ENCODE measurements at places on chromosomes 2 and 18.

- DNase-seq = no peak
Observed at GRCh38 chr2:108637304-108637669, 82.0 kb upstream of the RANBP2 start.

- no peak for DNase-seq
Observed at GRCh38 chr2:178915423-178916173, 108.4 kb upstream of the TTN start.

DNA sequence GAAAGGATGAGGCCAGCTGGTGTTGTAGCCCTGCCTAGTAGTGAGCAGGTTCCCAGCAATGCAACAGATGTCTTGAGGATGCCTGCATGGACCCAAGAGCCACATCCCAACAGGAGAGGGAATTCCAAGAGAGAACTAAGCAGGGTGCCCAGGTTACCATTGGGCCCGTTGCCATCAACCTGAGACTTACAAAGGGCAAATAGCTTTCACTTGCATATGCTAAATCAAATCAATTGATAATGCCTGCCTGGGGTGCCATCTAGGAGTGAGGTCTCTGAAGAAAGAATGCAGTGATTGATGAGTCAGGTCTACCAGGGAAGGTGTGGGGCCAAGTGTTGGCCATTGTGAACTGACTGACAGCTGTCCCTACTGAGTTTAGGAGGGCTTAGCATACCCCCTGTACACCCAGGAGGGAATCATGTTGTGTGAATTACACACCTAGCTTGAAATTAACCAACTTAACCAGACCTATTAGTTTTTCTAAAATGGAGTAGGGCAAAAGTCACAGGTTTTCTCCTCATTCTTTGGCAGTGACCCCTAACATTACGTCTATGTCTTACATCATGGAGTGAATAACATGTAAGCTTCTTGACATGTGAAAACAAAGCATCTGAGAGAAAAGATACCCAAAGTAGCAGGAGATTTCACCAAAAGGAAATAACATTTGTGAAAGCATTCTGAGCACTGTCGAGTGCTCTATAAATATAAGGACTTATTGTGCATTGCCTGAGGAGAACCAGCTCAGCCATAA lies 32.3 kb downstream of the FHOD3 start:
- no peak for DNase-seq

GRCh38 chr2:177171418-177171865 lies 41.2 kb upstream of the HNRNPA3 start:
- DNase-seq = no peak

- DNase-seq = no peak
Observed at GRCh38 chr2:233217892-233218377, 33.5 kb upstream of the ATG16L1 start.

DNA sequence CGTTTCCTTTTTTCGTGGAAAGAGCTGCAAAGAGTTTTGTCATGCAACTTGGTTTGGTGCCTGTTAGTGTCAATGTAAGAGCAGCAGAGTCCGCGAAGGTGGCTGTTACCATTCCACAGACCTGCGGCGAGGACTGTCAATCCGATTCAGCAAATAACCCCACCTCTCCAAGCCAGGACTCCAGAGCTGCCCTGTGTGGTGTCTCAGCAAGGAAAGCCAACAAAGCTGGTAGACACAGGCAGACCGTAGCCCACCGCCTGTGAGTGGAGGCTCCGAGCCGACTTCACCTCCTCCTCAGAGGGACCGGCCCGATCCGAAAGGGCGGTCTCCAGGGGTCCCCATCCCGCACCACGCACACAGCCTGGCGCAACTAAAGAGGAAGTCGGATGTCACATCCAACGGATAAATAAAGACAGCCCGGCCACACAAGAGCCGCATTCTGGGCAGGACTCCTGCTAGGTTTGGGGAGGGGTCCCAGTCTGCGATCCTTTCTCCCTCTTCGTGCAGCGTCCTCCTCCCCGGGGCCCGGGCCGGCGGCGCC lies 819 bp downstream of the ANKRD44 start:
- peak; percentile 35 for DNase-seq

GRCh38 chr2:176552501-176553135 lies 283.4 kb downstream of the MTX2 start:
- DNase-seq = no peak

GRCh38 chr2:208280933-208281332 lies 14.9 kb downstream of the PIKFYVE start:
- DNase-seq = no peak

DNA sequence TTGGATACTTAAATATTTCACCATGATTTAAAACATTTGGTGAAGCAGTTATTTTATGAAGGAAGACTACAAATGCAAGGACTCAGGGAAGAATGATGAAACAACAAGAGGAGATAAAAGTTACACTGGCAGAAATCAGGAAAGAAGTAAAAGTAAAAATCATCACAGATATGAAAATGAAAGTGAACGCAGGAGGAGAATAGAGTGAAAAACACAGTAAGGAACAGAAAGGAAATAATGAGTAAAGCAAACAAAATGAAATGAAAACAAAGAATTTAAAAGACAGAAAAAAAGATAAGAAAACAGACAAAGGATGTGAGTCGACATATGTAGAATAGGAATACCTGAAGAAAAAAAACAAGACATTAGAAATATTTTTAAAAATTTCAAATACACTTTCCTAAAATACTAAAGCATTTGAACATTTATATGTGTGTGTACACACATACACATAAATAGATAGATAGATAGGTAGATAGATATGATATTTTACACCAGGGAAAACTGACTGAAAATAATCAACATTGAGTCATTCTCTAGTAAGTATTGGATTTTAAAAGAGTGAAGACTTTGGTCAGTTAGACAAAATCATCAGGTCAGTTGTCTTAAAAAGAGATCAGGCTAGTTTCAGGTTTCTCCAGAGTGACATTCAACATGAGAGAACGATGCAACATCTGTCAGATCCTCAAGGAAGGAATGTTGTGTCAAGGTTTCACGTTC lies 12.1 kb upstream of the KDSR start:
- no peak for DNase-seq

GRCh38 chr2:9298583-9298982 lies 92.0 kb downstream of the ASAP2 start:
- DNase-seq = no peak

- DNase-seq = no peak
Observed at GRCh38 chr2:69517410-69517809, 80.2 kb upstream of the NFU1 start.

DNA sequence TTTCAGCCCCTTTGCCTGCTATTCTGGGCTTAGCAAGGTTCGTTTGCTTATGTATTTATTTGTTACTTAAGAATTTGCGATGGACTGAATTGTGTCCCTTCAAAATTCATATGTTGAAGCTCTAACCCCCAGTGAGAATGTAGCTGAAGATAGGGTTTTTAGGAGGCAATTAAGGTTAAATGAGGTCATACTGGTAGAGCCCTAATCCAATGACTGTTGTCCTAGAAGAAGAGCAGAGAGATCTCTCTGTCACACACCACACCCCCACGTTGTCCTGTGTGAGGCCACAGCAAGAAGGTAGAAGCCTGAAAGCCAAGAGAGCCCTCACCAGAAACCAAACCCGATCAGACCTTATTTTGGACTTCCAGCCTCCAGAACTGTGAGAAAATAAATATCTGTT lies 66.7 kb downstream of the KIAA1328 start:
- no peak for DNase-seq

DNA sequence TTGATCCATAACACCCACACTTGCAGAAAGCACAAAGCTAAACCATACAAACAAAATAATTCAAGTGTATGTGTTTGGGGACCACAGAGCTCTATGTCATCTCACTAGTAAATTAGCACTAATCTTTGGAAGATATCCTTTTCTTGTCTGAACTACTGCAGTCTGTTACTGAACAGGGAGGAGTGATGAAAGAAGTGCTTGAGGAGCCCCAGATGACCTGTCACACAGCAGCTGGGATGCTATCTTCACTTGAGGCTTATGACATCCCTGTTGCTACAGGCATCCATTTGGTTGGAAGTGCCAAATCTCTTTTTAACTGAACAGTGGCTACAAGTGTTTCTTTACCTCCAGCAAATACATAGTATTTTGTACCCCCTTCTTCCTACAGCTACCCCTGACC lies 386.3 kb upstream of the CHAC2 start:
- no peak for DNase-seq

GRCh38 chr2:16400127-16400623 lies 265.5 kb downstream of the CYRIA start:
- DNase-seq = no peak

GRCh38 chr2:151833984-151834383 lies 5.8 kb upstream of the ARL5A start:
- no peak for DNase-seq

DNA sequence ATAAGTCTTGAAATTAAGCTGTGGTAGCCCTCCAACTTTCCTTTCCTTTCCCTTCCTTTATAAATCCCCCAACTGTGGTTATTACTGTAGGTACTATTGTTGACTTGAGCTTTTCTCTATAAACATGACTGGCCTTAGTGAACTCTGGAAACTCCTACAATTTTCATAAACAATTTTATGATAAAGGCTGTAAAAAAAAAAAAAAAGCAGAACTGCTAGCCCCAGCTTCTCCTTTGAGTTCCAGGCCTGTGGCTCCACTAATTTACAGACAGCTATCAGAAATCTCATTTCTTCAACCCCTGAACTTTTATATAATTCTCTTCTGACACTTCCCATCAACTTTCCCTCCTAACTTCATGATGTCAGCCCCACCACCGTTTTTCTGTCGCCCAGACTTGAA lies 174.3 kb downstream of the IKZF2 start:
- no peak for DNase-seq

DNA sequence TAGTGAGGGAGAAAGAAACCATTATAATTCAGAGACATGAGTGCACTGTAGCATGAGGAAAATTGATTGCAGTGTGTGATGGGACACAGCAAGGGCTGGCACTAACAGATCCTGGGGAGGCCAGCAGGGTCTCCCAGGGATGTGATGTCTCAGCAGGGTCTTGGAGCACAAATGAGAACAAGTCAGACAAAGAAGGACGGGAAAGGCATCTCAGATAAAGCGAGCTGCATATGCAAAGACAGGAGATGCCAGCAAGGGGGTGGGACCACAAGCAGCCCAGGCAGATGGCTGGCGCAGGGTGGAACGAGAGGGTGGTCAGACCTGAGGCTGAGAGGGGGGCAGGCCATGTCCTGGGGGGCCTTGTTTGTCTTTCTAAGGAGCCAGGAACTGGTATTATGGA lies 102.6 kb upstream of the DLX2 start:
- DNase-seq = no peak

- DNase-seq = peak; percentile 65
Observed at GRCh38 chr2:136135921-136136906, 18.3 kb upstream of the CXCR4 start.
